Globus pallidus (tissue), 1 donor: ENCODE measurements at places on chromosomes 3 and 15.

DNA sequence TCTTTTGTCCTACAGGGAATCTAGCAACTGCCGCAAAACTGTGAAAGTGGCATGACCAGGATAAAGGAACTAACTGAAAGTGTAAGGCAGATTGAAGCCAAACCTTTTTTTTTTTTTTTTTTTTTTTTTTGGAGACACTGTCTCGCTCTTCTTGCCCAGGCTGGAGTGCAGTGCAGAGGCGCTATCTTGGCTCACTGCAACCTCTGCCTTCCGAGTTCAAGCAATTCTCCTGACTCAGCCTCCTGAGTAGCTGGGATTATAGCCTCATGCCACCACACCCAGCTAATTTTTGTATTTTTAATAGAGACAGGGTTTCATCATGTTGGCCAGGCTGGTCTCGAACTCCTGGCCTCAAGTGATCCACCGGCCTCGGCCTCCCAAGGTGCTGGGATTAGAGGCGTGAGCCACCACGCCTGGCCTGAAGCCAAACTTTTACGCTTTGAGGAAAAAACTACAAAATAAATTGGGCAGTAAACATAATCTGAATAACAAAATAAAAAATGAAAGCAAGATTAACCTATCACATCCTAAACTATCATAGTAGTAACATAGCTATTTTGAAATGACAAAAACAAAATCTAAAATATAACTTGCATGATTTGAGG lies 9.7 kb downstream of the SLTM start:
- no peak for DNase-seq

GRCh38 chr3:136078421-136079364 lies 113.2 kb downstream of the PPP2R3A start:
- DNase-seq = peak; percentile 34

- DNase-seq = peak; percentile 68
Observed at GRCh38 chr3:150721285-150722130, 17.8 kb upstream of the ERICH6 start.

GRCh38 chr15:61175024-61175423 lies 54.1 kb downstream of the RORA start:
- no peak for DNase-seq

- no peak for DNase-seq
Observed at GRCh38 chr15:101203607-101204189, 48.1 kb downstream of the CHSY1 start.

- DNase-seq = peak; percentile 68
Observed at GRCh38 chr15:74956648-74957475, at the start of gene RPP25. TSS of gene RPP25 (minus strand) at chr15:74956772. CDS start at chr15:74956583, 189 bp downstream.

DNA sequence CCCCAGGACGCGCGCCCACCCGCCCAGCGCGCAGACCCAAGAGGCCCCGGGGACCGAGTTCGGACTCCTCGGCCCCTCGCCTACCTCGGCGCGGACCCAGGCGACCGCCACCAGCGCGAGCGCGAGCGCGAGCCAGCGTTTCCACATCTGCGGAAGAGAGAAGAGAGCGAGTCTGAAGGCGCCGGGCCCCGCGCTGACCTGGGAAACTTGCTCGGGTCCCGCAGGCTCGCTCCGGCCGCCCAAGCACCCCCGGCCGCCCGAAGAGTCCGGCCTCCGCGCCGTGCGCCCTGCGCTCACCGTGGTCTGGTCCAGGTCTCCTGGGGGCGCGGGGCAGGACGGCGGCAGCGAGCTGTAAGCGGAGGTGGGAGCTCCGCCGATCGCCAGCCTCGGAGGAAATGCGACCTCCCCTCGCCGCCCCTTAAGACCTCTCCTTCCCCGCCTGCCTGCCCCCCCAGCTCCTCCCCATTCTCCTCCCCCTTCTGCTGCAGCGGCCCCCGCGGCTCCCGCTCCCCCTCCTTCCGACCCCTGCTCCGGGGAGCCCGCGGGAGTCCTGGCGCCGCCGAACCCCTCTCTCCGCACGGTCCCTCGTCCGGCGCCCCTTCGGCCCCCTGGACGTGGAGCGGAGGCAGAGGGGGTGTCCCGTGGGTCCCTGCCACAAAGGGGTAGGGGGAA lies at the start of gene FSTL1:
Gene FSTL1, minus strand, starts transcription at position 393 of the 672 bp plus-strand sequence. Its CDS starts 246 bp downstream, at position 147.
- DNase-seq = peak; percentile 29
